ENCODE measurements at places on chromosomes 1 and 21.

DNA sequence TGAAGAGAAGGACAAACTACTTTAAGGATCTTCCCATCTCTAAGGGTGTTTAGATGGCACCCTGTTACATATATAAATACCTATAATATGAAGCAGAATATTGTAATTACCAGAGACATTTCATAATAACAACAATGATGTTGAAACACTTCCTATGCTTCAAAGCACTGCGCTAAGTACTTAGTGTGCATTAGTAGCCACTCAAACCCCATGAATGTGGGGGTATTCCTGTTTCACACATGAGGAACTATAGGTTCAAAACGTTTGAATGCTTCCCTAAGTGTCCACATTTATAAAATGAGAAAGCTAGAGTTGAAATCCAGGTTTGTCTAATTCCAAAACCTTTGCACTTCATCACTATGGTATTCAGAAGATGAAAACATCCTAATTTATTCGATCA lies 18.5 kb upstream of the OR10J5 start:
- no peak for DNase-seq

GRCh38 chr1:205270764-205271163 lies 43.0 kb downstream of the TMCC2 start:
- no peak for DNase-seq

DNA sequence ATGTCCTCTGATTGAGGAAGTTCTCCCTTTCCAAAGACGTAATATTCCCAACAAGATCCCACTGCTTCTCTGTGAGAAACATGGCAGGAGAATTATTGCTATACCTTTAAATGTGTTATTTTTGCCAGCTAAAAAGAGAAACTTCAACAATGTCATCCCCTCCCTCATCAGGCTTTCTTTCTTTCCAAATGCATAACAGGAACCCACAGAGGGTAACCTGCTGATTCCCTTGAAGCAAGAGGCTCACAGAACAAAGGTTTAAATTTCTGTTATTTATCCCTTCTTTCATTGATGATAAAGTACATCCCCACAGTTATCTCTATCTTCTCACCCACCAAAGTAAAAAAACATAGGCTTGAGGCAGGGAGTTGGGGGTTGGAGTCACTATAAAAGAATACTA lies 102.1 kb downstream of the SLC30A10 start:
- DNase-seq, result no peak

GRCh38 chr1:236015539-236015938 lies 49.4 kb downstream of the NID1 start:
- no peak for DNase-seq

DNA sequence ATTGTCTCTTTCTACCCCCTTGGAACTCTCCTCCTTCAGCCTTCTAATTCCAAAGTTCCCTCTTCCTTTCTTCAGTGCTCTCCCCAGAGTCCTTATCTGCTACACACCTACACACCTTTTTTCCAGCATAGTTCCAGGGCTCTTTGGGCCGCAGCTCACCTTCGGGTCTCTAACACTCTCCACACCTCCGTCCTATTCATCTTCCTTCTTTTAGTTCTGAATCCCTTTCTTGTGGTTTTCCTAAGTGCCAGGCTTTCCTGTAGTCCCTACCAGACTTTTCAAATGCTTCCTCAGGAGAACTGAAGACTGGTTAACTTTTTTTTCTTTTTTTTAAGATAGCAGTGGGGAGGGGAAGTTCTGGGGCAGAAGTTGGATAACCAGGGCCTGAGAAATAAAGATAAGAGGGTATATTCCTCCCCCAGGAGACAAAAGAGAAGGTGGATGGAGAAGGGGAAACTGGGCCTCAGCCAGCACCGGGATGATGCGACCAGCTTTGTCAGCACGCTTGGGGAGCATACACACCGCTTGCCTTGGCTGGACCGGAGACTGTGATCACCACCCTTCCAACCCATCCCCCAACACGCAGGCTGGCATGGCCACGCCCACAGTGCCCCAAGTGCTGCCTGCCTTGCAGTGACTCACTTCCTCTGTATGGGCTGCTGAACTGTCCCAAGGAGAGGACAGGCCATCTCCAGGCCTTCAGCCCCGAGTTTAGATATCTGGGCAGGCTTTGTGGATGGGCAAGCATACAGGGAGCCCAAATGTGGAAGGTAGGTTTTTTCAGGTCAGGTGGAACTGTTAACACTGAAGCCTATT lies 2.5 kb upstream of the CERS2 start:
- peak; percentile 88 for DNase-seq

GRCh38 chr1:227921461-227922185 lies 26.1 kb downstream of the WNT9A start:
- no peak for DNase-seq

DNA sequence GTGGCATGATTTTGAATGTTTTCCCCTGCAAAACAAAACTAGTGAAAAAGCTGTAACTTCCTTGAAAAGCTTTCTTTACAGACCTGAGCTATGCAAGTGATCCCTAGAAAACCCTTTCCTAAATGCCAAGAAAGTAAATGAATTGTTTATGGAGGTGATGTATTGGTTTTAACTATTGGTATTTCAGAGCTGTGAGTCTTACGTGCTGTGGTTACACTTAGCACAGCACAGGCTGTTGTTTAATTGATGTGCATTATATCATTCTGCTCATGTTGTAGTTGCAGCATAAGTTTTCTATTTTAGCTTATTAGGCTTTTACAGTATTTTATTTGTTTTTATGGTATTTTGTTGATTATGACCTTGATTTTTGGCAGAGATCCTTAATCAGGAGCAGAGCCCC lies 74.1 kb upstream of the DYNLT5 start:
- no peak for DNase-seq

GRCh38 chr21:25845729-25846256 lies 111.0 kb downstream of the GABPA start:
- DNase-seq, result no peak

- no peak for DNase-seq
Measured at GRCh38 chr1:185453496-185454192, 136.6 kb upstream of the IVNS1ABP start.

- no peak for DNase-seq
Measured at GRCh38 chr1:25707280-25708016, 90.9 kb downstream of the MAN1C1 start.

- no peak for DNase-seq
Measured at GRCh38 chr1:43505077-43505780, 25.5 kb upstream of the PTPRF start.

- no peak for DNase-seq
Measured at GRCh38 chr1:182071924-182072323, 10.4 kb upstream of the ZNF648 start.

- DNase-seq, result no peak
Measured at GRCh38 chr1:116515702-116516101, 55.1 kb downstream of the CD58 start.

GRCh38 chr1:85202092-85202863 lies 1.5 kb upstream of the SYDE2 start:
- no peak for DNase-seq
